ENCODE measurements at places on chromosomes 1 and 21. TPM values are rescaled to one million over a fixed set of nuclear protein-coding genes. Genes with fewer than 3 reads are reported as not detected.

The MAP10 gene
- polyA plus RNA-seq: 6.4 TPM

The DMRTA2 gene
- not detected for polyA plus RNA-seq

The CATSPERE gene
- polyA plus RNA-seq: 1.5 TPM

The C1QA gene
- 8.3 TPM for polyA plus RNA-seq

- DNase-seq: no peak
These were observed 37.1 kb downstream of the JUN start for GRCh38 chr1:58746757-58747156.

DNA sequence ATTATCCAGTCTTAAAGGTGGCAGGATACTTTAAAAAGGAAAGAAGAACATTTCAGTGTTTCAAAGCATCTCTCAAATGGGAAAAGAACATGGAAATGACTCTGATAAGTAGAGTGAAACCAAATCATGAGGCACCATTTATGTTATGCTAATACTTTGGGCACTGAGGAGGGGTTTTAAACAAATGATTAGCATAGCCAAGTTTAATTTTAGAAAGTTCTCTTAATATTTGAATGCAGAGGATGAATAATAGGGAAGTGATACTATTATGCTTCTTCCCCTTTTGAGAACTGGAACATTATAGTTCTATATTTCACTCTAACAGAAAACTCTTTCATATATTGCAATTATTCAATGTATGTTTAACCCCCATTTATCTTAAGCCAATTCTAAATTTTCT, 1181.9 kb upstream of the PRMT6 start:
- DNase-seq: no peak

GRCh38 chr1:96865731-96866685, 144.4 kb downstream of the PTBP2 start:
- peak; percentile 21 for DNase-seq

- DNase-seq: no peak
These were observed 447 bp downstream of the RUNX3 start for GRCh38 chr1:24929398-24930259.

DNA sequence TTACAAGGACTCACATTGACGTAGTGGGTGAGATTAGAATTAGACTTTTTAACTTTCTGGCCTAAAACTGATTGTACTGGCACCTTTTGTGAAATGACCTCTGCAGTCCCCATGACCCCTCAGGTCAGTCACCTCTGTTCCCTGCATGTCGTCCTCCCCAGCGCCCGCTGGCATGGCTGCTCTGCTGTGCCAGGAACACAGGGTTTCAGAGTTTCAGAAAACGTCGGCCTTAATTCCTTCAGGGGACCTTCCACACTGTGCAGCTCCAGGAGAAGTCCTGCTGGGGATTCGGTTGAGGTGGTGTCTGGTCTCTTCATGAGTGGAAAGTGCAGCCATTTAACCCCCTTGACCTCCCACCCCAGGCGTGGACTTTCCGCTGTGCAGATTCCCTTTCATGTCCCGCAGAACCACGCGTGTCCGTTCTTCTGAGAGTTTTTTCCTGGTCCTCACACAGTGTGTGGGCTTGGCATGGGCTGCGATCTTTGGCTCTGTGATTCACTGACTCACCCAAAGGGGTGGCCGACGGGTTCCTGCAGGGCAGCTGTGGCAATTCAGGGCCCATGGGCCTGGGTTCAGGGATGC, 158.4 kb upstream of the COL6A1 start:
- no peak for DNase-seq
